ENCODE measurements at places on chromosomes 1 and 21. TPM values are rescaled to one million over a fixed set of nuclear protein-coding genes. Genes with fewer than 3 reads are reported as not detected.
A peak's percentile ranks its signal among the peaks of the same experiment; 100 is the strongest.

GRCh38 chr1:37465593-37466517 lies 8.5 kb upstream of the ZC3H12A start:
- H3K27ac ChIP-seq = no peak overlapping the region
- no peak overlapping the region for H3K4me3 ChIP-seq
- no peaks in the 10 kb centered on the region for H3K36me3 ChIP-seq
- no peak for DNase-seq
- H3K4me1 ChIP-seq = peaks cover 13% of the 10 kb centered on the region

DNA sequence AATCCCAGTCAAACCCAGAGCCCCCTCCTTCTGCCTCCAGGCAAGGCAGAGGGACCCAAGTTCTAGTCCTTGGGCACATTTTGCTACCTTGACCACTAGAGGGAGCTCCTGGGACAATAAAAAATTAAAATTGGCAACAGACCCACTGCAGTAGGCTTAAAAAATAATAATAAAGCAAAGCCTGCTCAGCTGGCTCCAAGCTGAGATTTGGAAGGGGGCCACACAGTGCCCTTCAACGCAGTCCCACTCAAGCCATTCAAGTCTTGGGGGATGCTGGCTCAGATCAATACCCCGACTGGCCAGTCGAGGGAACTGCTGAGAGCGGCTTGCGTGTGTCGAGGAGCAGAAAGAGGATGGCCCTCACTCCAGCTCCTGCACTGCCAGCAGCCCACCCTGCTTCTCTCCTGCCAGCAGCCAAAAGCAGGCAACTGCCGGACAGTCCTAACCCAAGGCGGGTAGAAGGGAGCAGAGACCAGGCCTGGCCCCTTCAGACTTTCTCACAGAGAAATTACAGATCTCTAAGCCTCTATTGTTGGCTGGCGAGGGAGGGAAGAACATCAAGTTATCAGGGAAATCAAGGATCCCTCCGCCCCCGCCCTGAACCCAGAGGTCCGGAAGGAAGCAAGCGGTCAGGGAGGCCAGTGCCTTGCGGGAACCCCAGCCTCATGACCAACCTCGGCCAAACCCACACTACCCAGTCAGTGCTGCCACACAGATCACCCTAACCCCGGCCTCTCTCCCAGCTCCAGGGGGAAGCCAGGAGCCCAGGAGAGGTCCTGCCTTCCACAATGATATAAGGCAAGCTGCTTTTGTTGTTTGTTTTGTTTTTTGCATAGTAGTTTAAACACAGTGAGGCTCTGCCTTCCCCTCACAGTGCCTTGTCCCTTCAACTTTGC lies 4.9 kb upstream of the ALDH4A1 start:
- DNase-seq = no peak
- H3K27me3 ChIP-seq = no peaks in the 10 kb centered on the region
- peaks cover 12% of the 10 kb centered on the region for H3K36me3 ChIP-seq
- no peak overlapping the region for H3K27ac ChIP-seq
- no peak overlapping the region for H3K4me3 ChIP-seq

DNA sequence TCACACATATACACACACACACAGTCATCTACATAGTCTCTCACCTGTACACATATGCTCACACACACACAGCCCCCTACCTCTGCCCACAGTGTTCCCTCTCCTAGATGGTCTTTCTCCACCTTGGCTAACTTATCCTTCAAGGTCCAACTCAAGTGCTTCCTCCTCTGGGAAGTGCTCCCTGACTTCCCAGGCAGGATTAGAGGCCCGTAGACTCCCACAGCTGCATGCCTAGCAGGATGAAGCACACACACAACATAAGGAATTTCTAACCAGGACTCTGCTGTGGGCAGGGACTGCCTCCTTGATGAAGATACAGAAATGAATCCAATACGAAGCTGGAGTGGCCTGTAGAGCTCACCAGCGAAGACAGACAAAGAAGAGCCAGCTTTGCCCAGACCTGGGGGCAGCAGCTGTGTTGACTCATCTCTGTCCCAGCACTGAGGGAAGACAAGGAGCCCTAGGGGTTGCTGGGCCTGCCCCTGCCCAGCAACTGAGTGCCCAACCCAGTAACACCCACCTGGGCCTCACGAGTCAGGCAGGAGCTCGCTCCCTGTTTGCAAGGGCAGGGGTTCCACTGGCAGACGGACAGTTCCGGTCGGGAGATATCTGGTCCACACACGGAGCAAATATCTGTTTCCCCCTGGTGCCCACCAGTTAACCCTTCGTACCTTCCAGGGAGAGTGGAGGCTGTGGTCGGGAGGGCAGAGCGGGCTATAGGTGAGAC lies 100.8 kb downstream of the DMRTB1 start:
- no peaks in the 10 kb centered on the region for H3K27me3 ChIP-seq
- H3K4me1 ChIP-seq = peaks cover 22% of the 10 kb centered on the region
- peaks cover 1% of the 10 kb centered on the region for H3K36me3 ChIP-seq

GRCh38 chr1:112714313-112715263 lies 544 bp downstream of the PPM1J start:
- DNase-seq = peak; percentile 90
- H3K27me3 ChIP-seq = peaks cover 3% of the 10 kb centered on the region
- H3K4me1 ChIP-seq = peaks cover 20% of the 10 kb centered on the region
- H3K27ac ChIP-seq = peak overlapping the region; percentile 49

DNA sequence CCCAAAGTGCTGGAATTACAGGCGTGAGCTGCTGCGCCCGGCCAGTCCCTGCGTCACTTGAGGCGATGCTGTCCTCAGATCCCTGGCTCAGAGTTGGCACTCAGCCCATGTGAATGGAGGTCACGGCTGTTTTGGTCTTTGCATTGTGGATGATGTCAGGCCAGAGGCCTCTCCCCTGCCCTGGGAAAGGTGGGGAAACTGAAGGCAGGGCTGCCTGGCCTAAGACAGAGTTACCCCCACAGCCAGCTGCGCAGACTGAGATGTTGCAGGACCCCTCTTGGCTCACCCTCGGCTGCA lies 821 bp downstream of the MASP2 start:
- H3K36me3 ChIP-seq = no peaks in the 10 kb centered on the region
- no peak overlapping the region for H3K4me3 ChIP-seq
- H3K4me1 ChIP-seq = no peaks in the 10 kb centered on the region
- no peaks in the 10 kb centered on the region for H3K27me3 ChIP-seq

SIKE1 gene
- total RNA-seq = 60.0 TPM

RGS1 gene
- not detected for total RNA-seq

- no peak for DNase-seq
- H3K4me3 ChIP-seq = no peak overlapping the region
- H3K36me3 ChIP-seq = no peaks in the 10 kb centered on the region
- no peaks in the 10 kb centered on the region for H3K27me3 ChIP-seq
Observed at GRCh38 chr1:3183411-3183810, 114.4 kb downstream of the PRDM16 start.

HPCA gene
- not detected for total RNA-seq

DNA sequence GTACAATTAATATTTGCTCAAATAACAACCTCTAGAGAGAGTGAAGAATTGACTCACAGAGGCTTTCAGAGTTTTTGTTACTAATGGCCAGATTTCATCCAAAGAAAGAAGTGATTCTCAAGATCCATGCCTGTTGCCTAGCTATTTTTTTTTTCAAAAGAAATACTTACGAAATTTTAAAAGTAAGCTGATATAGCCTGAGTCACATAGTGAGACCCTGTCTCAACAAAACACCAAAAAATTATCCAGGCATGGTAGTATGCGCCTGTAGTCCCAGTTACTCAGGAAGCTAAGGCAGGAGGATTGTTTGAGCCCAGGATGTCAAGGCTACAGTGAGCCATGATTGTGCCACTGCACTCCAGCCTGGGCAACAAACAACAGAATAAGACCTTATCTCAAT lies 14.6 kb downstream of the PALMD start:
- no peak overlapping the region for H3K27ac ChIP-seq
- H3K27me3 ChIP-seq = no peaks in the 10 kb centered on the region
- H3K4me1 ChIP-seq = peaks cover 21% of the 10 kb centered on the region
- no peak overlapping the region for H3K4me3 ChIP-seq

OR2L8 gene
- not detected for total RNA-seq
